ENCODE measurements at places on chromosomes 7 and 10. TPM values are rescaled to one million over a fixed set of nuclear protein-coding genes. Genes with fewer than 3 reads are reported as not detected.

DNA sequence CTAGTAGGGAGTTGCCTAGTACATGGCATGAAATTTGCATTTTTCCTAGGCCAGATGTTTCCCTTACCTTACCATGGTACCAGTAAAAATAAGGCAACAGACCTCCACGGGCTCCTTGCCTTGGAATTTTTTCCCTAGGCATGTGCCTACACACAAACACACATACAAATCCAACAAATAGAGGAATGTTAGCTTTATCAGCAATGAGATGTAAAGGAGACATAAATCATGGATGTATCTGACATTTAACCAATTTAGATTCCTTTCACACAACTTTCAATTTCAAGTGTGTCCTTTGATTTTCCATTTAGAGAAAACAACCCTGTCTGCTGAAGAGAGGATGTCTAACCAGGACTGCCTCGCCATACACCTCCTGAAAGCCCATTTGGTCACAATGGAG, 209.7 kb upstream of the SP4 start:
- DNase-seq = no peak

The C10orf90 gene
- not detected for total RNA-seq

GRCh38 chr10:128078136-128078969, 47.9 kb downstream of the MKI67 start:
- DNase-seq = no peak

The UNCX gene
- total RNA-seq = not detected

GRCh38 chr10:10677479-10677878, 340.2 kb upstream of the CELF2 start:
- DNase-seq = peak; percentile 61

DNA sequence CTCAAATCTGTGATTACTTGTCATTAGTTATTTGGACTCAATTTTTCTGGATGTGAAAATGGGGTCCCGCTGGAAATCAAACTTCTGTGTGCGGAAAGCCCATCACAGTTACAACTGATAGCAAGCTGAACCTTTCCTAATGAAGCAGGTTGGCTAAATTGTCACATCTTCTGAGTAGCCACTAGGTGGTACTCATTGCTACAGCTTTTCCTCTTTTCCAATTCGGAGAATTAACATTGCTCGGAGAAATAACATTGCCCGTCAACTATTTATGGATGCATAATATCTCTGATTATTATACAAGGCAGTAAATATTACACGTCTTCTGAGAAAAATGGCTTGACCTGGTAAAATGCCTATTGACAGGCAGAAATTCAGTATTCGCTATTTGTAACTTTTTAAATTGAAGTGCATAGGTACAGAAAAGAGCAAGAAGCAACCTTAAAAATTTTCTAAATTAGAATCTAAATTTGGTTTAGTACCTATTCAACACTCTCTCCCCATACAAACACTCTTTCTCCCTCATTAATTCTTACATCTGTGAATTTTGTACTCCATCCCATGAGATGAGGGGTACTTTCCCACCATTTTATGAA, 17.3 kb upstream of the BLOC1S2 start:
- no peak for DNase-seq
